Melanocyte of skin (primary cell): ENCODE measurements at places on chromosomes 11 and 22. TPM values are rescaled to one million over a fixed set of nuclear protein-coding genes. Genes with fewer than 3 reads are reported as not detected.

FREY1 gene
- 0.34 and 1.8 TPM in 2 replicates for total RNA-seq

EXPH5 gene
- total RNA-seq: under 0.01 and 0.36 TPM in 2 replicates

TTC28 gene
- 5.0 and 10.3 TPM in 2 replicates for total RNA-seq

MRGPRE gene
- not detected in 2 replicates for total RNA-seq

CTNND1 gene
- 119 and 290 TPM in 2 replicates for total RNA-seq

HORMAD2 gene
- total RNA-seq: not detected in 2 replicates

KRTAP5-1 gene
- total RNA-seq: not detected in 2 replicates

RIBC2 gene
- total RNA-seq: 0.34 and 0.73 TPM in 2 replicates

OR8H1 gene
- total RNA-seq: not detected in 2 replicates

CNGA4 gene
- under 0.01 TPM in 1 of 2 replicates, not detected in the other for total RNA-seq

OR51B5 gene
- total RNA-seq: 0.36 TPM in 1 of 2 replicates, not detected in the other

OR2AG1 gene
- not detected in 2 replicates for total RNA-seq

PRR14L gene
- 33.6 and 55.2 TPM in 2 replicates for total RNA-seq

ARHGAP42 gene
- 20.6 and 32.7 TPM in 2 replicates for total RNA-seq

SMTNL1 gene
- total RNA-seq: not detected in 2 replicates

CDCA5 gene
- 9.8 and 11.4 TPM in 2 replicates for total RNA-seq

YPEL4 gene
- total RNA-seq: 0.33 and 0.93 TPM in 2 replicates

SLC7A4 gene
- total RNA-seq: 2.9 and 4.3 TPM in 2 replicates

KCNC1 gene
- total RNA-seq: not detected in 2 replicates

C22orf15 gene
- 0.36 and 0.69 TPM in 2 replicates for total RNA-seq

PITPNM1 gene
- 15.8 and 20.0 TPM in 2 replicates for total RNA-seq

POU2AF1 gene
- under 0.01 TPM in 1 of 2 replicates, not detected in the other for total RNA-seq

NAV2 gene
- total RNA-seq: 28.6 and 33.9 TPM in 2 replicates

CCDC73 gene
- total RNA-seq: under 0.01 TPM in 1 of 2 replicates, not detected in the other

CST6 gene
- total RNA-seq: not detected in 2 replicates

ENTHD1 gene
- total RNA-seq: 5.7 and 10.5 TPM in 2 replicates

PAX6 gene
- total RNA-seq: not detected in 2 replicates

JRKL gene
- 3.8 and 6.9 TPM in 2 replicates for total RNA-seq

MS4A7 gene
- 1.0 and 2.2 TPM in 2 replicates for total RNA-seq

ACRV1 gene
- total RNA-seq: not detected in 2 replicates

ZP1 gene
- not detected in 2 replicates for total RNA-seq

HEPN1 gene
- not detected in 2 replicates for total RNA-seq

PKDREJ gene
- total RNA-seq: not detected in 2 replicates

TUT1 gene
- 7.0 and 10.3 TPM in 2 replicates for total RNA-seq

JHY gene
- total RNA-seq: 4.5 and 7.6 TPM in 2 replicates

MMP8 gene
- total RNA-seq: 22.7 and 37.3 TPM in 2 replicates

PPME1 gene
- total RNA-seq: 29.3 and 37.5 TPM in 2 replicates

MS4A4A gene
- total RNA-seq: not detected in 2 replicates

LRRC56 gene
- 0.33 and 1.4 TPM in 2 replicates for total RNA-seq

ART1 gene
- not detected in 2 replicates for total RNA-seq

MRPL49 gene
- total RNA-seq: 43.3 and 59.2 TPM in 2 replicates

TEX54 gene
- total RNA-seq: not detected in 2 replicates

OR6T1 gene
- total RNA-seq: not detected in 2 replicates

LRRC10B gene
- 0.33 and 0.62 TPM in 2 replicates for total RNA-seq

APOL3 gene
- 1.5 and 1.7 TPM in 2 replicates for total RNA-seq

OR8U1 gene
- total RNA-seq: not detected in 2 replicates

SOX10 gene
- 265 and 296 TPM in 2 replicates for total RNA-seq

OR5AP2 gene
- not detected in 2 replicates for total RNA-seq

SMIM38 gene
- under 0.01 and 0.31 TPM in 2 replicates for total RNA-seq

CD3D gene
- total RNA-seq: not detected in 2 replicates

PSMC3 gene
- 202 and 208 TPM in 2 replicates for total RNA-seq

FAM180B gene
- total RNA-seq: under 0.01 TPM in 1 of 2 replicates, not detected in the other

MRGPRX3 gene
- 0.31 TPM in 1 of 2 replicates, not detected in the other for total RNA-seq
